Left renal pelvis (tissue), 4 donors: ENCODE measurements at places on chromosomes 2 and 18.

DNA sequence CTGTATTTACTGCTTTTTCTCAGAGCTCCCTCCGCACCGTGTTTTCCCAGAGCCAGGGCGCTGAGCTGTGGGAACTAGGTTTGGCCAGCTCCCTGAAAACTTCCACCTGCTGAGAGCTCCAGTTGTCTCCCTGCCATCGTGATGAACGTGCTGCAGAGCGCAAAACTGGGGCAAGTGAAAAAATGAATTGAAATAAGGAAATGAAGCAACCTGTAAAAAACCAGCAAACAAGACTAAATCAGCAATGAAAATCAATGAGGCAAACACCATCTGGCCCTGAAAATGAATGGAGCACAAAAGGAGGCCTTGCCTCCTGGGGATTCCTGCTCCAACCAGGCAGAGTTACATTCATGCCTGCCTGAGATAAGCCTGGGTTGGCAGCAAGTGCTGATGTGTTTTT lies 129.9 kb downstream of the MARCHF4 start:
- DNase-seq = no peak

DNA sequence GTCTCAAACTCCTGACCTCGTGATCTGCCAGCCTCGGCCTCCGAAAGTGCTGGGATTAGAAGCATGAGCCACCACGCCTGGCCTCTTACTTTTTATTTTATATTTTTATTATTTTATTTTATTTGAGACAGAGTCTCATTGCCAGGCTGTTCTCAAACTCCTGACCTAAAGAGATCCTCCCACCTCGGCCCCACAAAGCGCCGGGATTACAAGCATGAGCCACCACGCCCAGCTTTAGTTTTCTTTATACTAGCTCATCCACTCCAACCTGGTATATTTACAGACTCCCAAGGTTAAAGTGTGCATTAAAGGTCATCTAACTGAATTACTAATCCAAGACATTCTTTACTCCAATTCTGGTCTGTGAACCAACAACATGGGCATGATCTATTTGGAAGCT lies 26.8 kb downstream of the ATAD2B start:
- DNase-seq = no peak

DNA sequence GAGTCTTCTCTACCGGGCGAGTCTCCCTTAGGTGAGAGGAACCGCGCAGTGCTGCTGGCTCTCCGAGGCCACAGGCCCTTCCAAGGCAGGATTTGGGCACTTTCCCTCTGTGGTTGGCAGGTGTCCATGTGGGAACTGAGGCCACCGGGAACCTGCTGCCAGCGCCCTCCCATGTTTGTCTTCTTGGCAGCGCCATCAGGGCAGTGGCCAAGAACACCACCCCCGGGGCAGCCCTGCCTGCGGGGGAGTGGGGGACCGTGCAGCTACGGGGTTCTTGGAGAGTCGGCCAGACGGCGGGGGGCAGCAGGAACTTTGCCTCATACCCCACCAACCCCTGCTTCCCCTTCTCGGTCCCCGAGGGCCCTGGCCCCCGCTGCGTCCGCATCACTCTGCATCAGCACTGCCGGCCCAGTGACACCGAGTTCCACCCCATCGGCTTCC lies 10.0 kb downstream of the CAPN10 start:
- DNase-seq = no peak

DNA sequence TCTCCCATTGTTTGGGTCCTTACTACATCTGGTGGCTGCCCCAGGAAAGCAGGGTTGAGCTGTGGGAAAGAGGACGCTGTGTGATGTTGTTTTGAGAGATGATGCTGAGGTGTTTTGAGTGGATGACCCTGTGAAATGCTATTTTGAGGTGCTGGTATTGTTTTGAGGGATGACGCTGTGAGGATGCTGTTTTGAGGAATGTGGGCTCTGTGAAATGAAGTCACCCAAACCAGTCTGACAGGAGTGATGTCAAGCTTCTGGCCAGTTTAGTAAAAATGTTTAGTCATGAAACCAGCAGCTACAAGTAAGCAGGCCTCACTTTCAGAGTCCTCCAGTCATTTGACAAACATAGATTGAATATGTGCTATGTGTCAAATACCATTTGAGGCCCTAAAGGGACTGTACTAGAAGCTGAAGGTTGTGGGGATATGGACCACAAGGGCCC lies 16.1 kb upstream of the PUM2 start:
- no peak for DNase-seq

- DNase-seq = no peak
Observed at GRCh38 chr2:105237045-105237765, 4.3 kb upstream of the GPR45 start.
